ENCODE measurements at places on chromosomes 11 and 22. TPM values are rescaled to one million over a fixed set of nuclear protein-coding genes. Genes with fewer than 3 reads are reported as not detected.

The GLYAT gene
- not detected for polyA plus RNA-seq

The DDI1 gene
- polyA plus RNA-seq: not detected

The F2 gene
- polyA plus RNA-seq: 0.11 TPM

The SELENOM gene
- polyA plus RNA-seq: 40.0 TPM

The TRIM51 gene
- polyA plus RNA-seq: not detected

The TMPRSS4 gene
- polyA plus RNA-seq: 0.13 TPM

DNA sequence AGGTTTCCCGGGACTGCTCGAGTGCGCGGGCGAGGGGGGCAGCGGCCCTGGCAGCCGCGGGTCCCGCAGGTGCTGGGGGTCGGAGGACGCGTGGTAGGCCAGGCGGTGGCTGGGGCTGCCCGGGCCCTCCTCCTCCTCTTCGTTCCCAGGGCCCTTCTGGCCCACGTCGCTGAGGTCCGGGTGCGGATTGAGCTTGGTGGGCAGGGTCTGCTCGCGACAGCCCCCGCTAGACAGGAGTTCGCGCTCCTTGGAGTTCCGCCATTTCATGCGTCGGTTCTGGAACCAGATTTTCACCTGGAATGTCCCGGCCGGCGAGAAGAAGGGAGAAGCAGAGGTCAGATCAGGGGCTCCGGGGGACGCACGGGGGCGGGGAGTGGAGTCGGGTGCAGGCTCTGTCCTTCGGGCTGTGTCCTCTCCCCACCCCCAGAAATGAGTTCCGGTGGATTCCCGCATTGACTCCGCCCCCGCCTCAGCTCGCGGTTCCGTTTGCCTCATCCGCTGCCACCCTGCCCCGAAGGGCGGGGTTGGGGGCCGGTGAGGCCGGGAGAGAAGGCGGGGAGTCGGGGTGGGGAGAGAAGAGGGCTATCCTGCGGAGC, 3.9 kb downstream of the DBX1 start:
- DNase-seq: peak; percentile 87

DNA sequence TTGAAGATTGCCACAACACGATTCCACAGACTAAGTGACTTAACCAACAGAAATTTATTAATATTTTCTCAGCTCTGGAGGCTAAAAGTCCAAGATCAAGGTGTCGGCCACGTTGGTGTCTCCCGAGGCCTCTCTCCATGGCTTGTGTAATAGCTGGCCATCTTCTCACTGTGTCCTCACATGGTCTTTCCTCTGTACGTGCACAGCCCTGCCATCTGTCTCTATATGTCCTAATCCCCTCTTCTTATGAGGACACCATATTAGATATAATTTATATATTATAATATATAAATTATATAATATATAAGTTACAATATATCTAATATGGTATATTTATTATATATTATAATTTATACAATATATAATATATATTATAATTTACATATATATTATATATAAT, 25.1 kb upstream of the SCGB1A1 start:
- no peak for DNase-seq

DNA sequence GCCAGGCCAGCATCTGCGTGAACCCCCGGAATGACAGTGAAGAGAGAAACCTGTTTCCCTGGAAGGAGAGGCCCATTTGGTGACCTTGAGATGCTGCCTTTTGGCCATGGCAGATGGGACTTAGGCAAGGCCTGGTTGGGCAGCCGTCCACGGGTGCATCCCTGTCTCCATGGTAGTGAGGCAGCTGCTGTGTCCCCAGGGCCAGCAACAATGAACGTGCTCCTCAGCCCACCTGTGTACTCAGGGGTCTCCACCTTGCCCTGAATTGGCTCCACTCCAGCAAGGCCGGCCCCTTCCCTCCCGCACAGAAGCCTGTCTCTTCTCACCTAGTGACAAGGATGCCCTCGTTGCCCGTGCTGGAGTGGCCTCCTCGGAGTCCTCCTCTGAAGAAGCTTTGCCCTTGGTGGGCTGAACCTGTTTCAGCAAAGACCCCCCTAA, 441.1 kb downstream of the TBC1D22A start:
- no peak for DNase-seq

GRCh38 chr11:926341-926916, 759 bp downstream of the AP2A2 start:
- no peak for DNase-seq

DNA sequence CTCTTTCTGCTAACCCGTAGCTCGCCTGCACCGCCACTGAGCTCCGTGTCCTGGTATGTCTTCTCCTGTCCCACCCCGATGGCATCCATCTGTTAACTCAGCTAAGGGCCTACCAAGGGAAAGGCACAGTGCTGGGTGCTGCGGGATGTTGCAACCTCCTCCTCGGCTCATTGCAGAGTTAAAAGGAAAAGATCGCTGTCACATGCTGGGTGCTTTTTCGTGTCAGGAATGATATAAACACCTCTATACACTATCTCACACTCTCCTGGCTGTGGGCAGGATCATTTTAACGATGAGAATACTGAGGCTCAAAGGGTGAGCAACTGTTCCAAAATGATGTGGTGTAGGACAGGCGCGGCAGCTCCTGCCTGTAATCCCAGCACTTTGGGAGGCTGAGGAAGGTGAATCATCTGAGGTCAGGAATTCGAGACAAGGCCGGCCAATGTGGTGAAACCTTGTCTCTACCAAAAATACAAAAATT, 10.1 kb downstream of the TXN2 start:
- DNase-seq: no peak

DNA sequence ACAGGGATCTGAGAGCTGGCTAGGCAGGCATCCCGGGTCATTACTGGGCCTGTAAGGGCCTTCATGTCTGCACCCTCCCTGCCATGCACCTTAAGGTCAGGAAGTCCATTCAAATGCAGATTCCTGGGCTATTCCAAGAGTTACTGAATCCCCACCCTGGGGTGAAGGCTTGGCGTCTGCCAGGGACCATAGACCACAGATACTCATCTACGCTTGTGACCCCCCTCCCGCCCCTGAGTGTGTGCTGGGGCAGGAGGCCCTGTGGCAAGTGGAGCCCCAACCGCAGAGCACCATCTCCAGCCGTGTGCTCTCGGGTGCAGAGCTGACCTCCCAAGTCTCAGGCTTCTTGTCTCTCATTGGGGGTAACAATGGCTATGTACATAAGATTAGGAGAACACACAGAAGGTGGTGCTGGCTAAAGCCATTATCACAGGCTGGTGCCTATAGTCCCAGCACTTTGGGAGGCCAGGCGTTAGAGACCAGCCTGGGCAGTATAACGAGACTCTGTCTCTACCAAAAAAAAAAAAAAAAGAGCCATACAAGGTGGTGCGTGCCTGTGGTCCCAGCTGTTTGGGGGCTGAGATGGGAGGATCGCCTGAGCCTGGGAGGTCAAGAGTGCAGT, 19.1 kb upstream of the KCNQ1OT1 start:
- no peak for DNase-seq

DNA sequence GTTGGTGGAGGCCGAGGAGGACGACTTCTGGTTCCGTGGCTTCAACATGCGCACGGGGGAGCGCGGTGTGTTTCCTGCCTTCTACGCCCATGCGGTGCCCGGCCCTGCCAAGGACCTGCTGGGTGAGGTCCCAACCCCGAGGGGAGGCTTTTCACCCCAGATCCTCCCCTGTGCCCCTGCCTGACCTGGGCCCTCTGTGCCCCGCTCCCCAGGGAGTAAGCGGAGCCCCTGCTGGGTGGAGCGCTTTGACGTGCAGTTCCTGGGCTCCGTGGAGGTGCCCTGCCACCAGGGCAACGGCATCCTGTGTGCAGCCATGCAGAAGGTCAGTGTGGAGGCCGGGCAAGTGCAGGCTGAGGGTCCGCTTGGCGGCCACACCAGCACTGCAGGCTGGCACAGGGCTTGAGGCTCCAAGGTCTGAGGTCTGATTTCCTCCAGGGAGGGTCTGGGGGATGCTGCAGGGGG, 5.1 kb downstream of the MAPK8IP2 start:
- no peak for DNase-seq

DNA sequence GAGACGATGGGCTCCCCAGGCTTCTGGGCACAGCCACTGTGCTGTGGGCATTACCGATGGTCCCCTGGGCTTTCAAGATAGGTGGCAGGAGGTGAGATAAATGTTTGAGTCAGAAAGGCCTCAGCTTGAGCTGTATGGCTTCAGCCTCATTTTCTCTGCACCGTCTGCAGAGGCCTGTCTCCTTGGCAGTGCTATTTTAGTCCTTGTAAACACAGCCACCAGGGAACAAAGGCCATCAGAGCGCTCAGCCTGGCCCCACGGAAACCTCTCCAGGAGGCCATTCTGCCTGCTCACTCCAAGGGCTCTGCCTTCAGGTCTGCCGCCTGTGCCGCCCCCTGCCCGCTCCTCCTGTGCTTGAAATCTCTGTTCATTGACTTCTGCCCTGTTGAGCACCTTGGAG, 1424.9 kb downstream of the TBC1D22A start:
- no peak for DNase-seq

DNA sequence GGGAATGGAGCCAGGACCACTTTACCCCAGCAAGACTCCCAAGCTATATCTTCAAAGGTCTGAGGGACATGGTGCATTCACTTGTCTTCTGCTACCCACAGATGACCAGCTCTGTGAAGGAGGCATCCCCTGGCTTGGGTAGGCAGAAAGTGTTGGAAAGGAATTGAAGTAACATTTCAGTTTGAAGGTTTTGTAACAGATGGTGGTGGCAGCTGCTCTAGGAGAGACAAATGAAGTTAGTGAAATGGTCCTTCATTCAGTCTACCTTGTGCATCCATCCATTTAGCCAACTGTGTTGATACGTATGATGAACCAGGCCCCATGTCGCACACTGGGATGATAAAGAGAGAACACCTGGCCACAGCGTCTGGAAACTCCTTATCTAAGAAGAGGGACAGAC, 140.5 kb downstream of the COMMD9 start:
- DNase-seq: no peak

GRCh38 chr11:57324154-57324885, 432 bp downstream of the TNKS1BP1 start:
- DNase-seq: no peak

DNA sequence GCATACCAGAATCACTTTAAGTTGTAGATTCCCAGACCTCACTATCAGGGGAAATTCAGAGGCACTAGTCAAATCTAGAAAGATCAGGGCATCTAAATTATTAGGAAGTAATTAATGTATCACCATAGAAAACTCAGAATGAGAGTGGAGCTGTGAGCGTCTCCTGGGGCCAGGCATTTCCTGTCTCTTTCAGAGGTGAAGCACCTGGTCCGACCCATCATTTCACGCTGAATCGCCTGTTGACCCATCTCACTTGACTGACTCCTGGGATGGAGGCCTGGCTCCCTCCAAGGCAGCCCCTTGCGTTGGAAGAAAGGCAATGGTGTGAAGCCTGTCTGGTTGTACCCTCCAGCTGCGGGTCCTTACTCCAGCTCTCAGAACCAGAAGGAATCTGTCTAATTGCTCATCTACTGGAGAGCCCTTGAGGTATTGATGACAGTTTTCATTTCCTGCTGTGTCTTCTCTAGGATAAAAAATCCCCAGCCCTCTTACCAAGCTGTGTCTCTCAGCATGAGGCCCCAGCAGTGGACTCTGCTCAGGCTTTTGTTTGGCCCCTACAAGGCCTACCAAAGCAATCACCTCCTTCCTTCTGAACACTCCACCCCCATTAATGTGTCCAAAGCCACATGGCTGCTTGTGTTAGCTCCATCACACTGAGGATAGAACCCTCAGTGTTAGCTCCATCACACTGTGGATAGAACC, 93.2 kb upstream of the SYT13 start:
- no peak for DNase-seq
